WERI-Rb-1 (cell line): ENCODE measurements at places on chromosomes 3 and 15.

- no peak for DNase-seq
Measured at GRCh38 chr3:114892880-114893279, 254.2 kb downstream of the ZBTB20 start.

- DNase-seq, result no peak
Measured at GRCh38 chr3:170603770-170604510, 18.1 kb upstream of the SLC7A14 start.

DNA sequence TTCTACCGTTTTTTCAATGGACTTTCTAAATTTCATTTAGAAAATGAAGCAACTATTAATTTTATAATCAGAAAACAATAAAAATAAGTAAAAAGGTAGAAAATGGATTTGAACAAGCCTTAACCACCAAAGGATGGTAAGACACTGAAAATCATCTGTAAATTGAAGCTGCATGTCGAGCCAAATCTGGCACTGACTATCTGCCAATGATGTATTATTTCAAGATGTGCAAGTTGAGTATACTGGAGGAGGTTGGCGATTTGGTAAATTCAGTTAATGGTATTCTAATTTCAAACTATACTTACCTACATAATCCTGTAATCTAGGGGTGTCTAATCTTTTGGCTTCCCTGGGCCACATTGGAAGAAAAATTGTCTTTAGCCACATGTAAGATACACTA lies 93.5 kb downstream of the FMN1 start:
- no peak for DNase-seq

DNA sequence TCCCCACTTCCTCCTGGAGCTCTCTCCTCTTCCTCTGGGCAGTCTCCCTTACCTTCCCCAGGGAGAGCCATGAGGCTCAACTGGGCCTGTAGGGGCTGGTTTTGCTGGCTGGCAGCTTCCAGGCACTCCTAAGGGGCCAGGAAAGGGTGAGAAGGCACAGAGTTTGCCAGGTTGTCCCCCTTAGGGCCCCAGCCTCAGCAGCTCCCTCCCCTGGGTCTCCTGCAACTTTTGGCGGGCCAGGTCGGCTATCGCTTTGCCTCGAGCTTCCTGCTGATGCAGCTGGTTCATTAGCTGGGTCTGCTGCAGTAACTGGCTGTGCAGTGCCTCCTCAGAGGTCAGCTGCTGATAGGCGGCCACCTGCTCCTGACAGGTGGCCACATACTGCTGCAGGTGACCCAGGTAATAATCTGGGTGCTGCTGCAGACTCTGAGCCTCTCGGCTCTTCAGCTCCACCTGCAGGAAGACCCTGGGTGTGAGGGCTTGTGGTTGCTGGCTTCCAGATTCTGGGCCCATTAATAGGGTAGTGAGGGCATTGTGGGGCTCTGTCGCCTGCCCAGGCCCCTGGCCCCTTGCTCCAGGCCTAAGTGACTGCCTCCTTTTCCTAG lies 29.7 kb upstream of the OR4F6 start:
- peak; percentile 68 for DNase-seq

DNA sequence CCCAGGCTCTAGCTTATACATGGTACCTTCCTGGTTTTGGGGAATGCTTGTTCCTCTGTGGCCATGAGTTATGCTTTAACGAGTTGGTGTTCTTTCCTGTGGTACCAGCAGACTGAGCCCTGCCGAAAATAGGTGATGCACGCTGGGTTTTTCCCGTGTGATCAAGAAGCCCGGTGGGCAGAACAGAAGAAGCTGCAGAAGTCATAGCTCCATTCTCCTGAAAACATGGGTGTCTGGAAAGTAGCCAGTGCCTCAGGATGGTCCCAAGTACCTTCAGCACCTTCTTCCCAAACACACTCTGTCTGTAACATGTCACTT lies 25.2 kb downstream of the MAPKBP1 start:
- DNase-seq, result no peak

DNA sequence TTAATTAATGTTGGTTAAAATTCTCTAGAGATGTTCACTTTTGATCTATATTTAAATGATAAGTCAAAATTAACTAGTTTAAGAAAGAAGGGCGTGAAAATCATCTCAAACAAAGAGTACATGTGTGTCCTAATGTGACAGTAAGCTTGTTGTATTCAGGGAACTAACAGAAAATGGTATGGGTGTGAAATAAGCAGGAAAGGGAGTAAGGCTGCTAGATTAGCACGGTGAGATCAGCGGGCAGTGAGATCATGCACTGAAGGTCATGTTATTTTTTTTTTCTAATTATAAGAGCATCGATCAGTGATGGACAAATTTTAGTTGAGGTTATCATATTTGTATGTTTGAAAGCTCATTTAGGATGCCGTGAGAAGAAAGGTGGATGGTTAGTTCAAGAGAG lies 430.8 kb downstream of the DIPK2A start:
- DNase-seq, result no peak

DNA sequence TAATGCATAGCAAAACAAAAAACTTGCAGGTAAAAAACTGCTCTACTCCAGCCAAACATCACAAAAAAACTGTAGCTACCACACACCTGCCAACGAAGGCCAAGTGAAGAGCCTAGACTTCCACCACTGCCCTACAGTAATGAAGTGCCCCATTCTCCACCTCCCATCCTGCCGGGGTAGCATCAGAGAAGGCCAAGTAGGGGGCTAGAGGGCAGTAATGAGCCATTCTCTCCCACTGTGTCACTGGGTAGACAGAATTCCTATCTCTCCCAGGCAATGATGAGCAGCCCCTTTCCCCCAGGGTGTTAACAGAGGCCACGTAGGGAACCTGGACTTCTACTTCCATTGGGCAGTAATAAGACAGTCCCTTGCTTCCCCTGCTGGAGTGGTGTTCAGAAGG lies 9.5 kb downstream of the SEC22C start:
- DNase-seq, result peak; percentile 71

- DNase-seq, result no peak
Measured at GRCh38 chr3:127446756-127447155, 143.8 kb downstream of the TPRA1 start.

- DNase-seq, result no peak
Measured at GRCh38 chr3:27095553-27096222, 273.5 kb downstream of the NEK10 start.

DNA sequence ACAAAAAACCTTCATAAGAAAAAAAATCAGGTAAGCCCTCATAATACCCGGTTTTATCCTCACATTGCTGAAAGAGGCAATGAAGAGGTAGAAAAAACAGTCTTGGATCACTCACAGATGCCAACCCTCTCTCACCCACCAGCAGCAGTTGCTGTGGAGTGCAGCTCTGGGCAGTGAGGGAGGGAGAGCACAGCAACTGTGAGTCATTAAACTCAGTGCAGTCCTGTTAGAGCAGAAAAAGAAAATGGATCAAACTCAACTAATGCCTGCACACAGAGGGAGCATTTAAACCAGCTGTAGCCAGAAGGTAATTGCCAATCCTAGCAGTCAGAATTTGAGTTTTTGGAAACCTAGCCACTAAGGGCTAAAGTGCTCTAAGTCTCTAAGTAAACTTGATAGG lies 1050.6 kb upstream of the ALCAM start:
- DNase-seq, result no peak

DNA sequence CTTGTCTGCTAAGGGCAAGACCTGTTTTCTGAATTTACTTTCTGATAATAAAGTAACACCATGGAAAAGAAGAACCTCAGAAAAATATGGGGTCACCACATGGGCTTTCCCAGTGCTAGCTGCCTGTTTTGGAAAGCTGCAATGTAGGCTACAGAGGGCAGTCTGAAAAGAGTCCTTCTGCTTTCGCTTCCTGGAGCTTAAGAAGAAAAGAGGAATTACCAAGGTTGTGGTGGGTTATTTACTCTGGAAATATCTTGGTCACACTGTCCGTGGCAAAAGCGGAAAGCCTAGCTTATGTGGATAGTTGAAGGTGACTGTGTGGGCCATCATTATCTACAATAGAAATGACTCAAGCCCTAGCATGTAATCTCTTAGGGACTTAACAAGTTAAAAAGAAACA lies 31.7 kb upstream of the IP6K2 start:
- no peak for DNase-seq

- DNase-seq, result no peak
Measured at GRCh38 chr3:153614140-153614539, 452.1 kb downstream of the RAP2B start.

- DNase-seq, result no peak
Measured at GRCh38 chr3:121606106-121606505, 12.9 kb downstream of the FBXO40 start.

DNA sequence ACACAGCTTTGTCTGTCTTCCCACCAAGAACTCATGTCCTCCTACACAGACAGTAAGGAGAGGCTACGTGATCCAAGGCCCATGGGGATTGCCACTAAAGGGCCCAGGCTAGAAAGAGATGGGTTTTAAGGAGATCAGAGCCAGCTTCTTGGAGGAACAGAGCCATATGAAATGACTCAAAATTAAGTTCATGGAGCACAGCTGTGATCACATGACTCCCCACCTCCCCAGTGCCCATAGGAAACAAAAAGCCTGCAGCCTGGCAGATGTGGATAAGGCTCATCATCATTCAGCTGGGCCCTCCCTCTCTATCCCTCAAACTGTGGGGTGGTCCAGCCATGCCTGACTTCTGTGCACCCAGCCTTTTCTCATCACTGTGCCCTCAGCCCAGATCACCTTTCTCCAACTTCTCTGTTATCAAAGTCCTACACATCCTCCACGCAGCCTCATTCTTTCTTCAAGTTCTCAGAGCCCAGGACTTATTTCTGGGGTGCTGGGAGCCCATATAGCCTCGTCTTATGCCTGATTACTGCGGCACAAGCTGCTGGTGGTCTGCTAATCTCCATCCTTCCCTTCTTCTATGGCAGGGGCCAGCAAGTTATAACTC lies 137.6 kb downstream of the SMAD6 start:
- DNase-seq, result no peak

GRCh38 chr3:187770224-187770623 lies 25.0 kb upstream of the BCL6 start:
- DNase-seq, result no peak

DNA sequence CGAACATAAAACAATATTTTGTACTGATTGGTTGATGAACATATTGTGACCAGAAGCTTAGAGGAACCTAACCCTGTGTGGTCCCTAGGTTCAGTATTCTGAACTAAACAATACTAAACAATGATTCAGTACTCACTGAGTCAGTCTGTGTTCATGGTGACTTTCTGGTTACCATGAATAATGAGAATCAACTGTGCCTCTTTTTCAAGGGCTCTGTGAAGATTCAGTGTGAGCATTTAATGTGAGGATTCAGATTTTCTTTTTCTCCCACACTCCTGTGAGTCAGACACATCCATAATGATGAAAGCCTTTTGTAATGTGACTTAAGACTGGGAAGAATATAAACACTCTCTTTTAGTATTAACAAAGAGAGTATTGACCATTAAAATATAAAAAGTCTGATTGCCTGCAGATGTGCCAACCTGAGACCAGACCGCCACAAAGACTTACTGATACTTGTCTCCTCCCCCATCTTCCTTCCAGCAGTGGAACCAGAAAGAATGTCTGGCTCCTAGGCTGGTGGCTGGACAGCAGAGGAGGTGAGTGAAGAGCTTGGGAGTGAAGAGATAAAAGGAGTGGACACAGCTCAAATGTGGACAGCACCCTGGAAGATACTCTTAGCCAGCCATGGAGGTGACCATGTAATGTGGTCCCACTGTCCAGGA lies 17.6 kb upstream of the ACTL6A start:
- DNase-seq, result no peak
